CD4-positive, alpha-beta T cell treated with Interleukin-12 subunit alpha and Interleukin-12 subunit beta, for 1 hour (primary cell): ENCODE measurements at places on chromosomes 2 and 18.

GRCh38 chr2:33791625-33792024 is 192.5 kb upstream of the FAM98A start:
- no peak for DNase-seq

GRCh38 chr18:55500316-55501086 is 87.5 kb downstream of the TCF4 start:
- DNase-seq = no peak

- DNase-seq = no peak
Observed at GRCh38 chr18:79484661-79485621, 89.2 kb downstream of the NFATC1 start.

DNA sequence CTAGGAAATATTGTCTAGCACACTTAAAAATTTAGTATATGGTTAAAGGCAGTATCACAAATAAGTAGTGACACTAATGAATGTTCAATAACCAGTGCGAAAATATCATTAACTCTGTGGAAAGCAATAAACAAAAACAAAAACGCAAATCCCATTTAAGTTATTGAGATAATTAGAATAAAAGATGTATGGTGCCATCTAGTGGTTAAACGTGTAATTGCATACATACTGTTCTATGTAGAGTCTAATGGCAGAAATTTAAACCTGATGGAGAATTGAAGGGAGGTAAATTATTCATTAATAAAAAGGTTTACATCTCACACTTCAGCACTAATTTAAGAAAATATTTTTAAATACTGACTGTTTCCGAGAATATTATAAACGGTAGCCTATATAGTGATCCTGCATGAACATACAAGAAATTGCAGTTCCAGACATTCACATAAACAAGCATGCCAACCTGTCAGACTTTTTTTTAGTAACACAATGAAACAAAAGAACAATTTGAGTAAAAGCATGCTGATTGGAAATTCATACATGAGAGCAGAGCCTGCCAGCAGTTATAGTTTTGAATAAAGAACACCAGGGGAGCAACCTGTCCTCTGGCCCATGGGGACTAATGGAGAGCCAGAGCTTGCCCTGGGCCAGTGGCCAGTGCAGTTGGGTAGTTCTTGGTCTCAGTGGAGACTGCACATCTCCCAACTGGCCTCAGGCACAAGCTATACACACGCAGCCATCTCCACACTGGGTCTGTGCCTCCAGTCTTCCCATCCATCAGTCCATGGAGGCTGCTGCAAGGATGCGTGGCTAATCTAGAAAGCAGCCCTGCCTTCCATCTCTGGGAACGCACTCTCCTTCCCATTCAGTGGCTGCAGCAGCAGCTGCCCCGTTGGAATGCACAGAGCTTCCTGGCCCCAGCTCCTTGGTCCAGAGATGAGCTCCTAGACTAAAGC is 28.0 kb downstream of the GCG start:
- DNase-seq = peak; percentile 75

GRCh38 chr2:49687918-49688317 is 533.6 kb upstream of the FSHR start:
- DNase-seq = no peak

- DNase-seq = no peak
Observed at GRCh38 chr2:109352898-109353689, 224.1 kb downstream of the SH3RF3 start.

DNA sequence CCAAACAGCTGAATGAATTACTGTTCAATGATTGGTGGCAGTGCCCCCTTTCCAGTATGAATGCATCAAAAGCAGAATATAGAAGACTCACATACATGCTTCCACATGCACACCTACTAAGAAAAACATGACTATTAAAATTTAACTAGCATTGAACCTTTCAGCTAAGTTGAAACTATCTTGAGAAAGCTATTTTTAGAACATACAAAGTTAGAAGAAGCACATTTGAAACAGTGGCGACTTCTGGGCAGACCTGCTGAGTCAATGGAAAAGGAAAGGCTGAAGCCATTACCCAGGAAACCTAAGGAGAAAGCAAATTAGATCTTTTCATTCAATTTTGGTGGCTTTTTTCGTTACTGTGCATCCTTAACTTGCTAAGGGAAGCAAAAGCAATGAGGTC is 55.9 kb downstream of the PLA2R1 start:
- no peak for DNase-seq

- no peak for DNase-seq
Observed at GRCh38 chr18:78582898-78583738, 396.5 kb upstream of the SALL3 start.

- DNase-seq = no peak
Observed at GRCh38 chr18:64882896-64883295, 734.0 kb upstream of the LINC00305 start.

- no peak for DNase-seq
Observed at GRCh38 chr2:131039101-131039440, 54.2 kb downstream of the FAM168B start.

DNA sequence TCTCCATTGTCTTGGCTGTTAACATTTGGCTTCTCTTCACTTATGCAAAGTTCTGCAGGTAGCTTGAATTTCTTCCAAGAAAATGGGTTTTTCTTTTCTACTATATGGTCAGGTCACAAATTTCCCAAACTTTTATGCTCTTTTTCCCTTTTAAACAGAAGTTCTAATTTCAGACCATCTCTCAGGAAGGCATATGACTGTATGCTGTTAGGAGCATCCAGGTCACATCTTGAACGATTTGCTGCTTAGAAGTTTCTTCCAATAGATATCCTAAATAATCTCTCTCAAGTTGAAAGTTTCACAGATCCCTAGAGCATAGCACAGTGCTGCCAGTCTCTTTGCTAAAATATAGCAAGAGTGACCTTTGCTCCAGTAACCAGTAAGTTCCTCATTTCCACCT is 932.5 kb downstream of the DPP10 start:
- no peak for DNase-seq

GRCh38 chr2:44001716-44002115 is 5.9 kb upstream of the LRPPRC start:
- no peak for DNase-seq

- DNase-seq = no peak
Observed at GRCh38 chr18:61653823-61654551, 238.8 kb downstream of the RNF152 start.

DNA sequence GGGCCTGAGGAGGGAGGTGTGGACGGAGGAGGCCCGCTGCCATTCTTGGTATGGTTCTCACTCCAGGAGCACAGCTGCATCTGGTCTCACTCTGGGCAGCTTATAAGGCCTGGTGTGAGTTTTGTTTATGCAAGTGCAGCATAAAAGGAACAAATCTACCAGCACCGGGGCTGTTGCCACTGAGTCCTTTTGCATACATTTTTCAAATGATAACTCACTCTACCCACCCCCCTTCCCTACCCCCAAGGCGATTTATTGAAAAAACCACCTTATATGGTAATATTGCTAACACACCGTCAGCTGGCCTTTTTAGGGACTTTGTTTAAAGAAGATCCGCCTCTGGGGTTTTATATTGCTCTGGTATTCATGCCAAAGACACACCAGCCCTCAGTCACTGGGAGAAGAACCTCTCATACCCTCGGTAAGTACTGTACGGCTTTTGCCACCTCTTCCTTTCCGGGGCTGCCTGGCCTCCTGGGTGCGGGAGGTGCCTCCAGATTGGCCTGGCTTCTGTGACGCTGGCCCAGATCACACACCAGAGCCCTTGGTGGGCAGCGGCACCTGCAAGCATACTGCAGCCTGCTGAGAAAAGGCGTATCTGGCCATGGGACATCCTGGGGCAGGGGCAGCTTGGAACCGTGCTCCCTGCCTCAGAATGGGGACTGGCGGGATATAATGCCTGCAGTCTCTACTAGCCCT is at the start of gene ACTG2:
TSS of gene ACTG2 (plus strand) at position 378 of the 699 bp plus-strand sequence. CDS start 8,304 bp downstream, outside the sequence.
- DNase-seq = no peak

DNA sequence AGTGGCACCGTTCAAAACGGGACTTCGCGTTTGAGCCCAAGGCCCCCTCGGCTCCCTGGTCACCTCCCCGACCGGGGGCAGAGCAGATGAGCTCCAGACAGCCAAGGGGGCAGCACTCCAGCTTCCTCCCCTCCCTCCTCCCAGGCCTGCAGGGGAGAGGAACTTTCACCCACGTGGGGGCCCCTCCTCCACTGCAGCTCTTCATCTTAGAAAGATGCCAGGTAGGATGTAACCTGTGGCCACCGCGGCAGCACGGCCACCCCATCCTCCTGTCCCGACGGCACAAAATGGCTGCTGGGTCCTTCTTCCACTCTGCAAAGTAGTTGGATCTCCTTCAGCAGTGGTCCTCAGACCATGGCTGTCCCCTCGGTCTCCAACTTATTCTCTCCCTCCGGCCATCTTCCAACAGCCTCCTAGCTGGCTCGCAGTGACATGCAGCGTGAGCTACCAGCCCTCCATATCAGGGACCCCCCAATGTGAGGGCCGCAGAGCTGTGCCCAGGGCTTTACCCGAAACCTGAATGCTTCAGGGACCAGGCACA is 94.5 kb upstream of the ID2 start:
- no peak for DNase-seq

DNA sequence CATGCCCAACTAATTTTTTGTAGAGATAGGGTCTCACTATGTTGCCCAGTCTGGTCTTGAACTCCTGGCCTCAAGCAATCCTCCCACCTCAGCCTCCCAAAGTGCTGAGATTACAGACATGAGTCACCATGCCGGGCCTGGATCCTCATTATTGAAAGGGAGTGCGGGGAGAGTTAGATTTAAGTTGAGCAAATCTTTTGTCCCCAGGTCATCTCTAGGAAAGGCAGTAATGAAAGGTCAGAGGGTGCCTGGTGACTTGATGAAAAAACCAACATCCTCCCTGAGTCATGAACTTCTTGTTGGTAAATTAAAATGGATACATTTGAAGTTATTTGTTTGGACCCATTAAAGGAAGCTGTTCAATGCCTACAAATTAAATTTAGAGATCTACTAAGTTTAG is 25.1 kb downstream of the STAT4 start:
- DNase-seq = no peak

DNA sequence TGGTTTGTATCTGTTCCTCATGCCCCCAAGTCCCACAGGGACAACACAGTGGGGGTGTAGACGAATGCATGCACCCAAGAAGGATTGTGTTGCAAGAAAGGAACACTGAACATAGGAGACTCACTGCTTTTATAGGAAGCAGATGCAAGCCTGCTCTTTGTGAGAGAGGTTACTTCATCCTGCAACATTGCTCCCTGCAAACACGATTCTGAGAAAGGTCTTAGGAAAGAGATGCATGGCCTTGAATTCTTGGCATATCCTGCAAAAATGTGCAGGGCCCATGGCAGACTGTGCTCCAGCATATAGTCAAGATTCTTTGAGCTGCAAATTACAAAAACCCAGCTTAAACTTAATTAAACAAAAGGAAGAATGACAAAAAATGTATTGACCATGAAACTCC is 312.2 kb upstream of the MGAT5 start:
- no peak for DNase-seq

- DNase-seq = no peak
Observed at GRCh38 chr2:173654896-173655265, 300.2 kb downstream of the CDCA7 start.

GRCh38 chr2:120880381-120880780 is 144.7 kb downstream of the GLI2 start:
- no peak for DNase-seq

- no peak for DNase-seq
Observed at GRCh38 chr18:50816419-50817166, 3.2 kb downstream of the MRO start.

GRCh38 chr2:12126318-12126717 is 379.9 kb downstream of the LPIN1 start:
- no peak for DNase-seq

DNA sequence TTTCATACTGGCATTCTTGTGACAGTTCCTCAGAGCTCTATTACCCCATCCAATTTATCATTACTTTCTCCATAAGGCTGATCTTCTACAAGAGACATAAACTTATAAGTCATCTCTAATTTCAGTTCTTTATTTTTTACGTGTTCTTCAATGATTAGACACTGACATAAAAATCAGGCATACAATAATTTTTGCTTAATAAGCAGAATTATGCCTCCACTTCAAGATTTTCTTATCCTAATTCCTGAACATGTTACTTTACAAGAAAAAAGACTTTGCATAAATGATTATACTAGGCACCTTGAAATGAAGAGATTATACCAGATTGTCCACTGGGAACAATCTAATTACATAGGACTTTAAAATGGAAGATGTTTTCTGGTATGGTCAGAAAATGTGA is 1304.5 kb upstream of the SLC39A10 start:
- no peak for DNase-seq

DNA sequence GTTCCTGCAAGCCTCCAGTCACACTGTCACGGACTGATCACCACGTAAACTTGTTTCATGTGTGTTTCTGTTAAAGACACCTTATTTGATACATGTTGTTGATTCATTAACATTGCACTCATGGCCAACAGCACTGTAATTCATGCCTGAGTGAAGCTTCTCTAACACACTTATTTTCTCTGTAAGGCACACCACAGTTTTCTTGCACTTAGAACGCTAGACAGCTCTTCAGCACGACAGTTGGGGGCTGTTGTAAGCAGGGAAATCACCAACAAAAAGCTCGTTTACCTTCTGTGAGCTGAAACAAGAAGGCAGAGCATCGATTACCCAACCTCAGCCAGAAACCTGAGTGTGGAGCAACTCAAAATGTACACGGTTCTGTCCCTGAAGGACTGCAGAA is 28.1 kb downstream of the TNFRSF11A start:
- DNase-seq = no peak

DNA sequence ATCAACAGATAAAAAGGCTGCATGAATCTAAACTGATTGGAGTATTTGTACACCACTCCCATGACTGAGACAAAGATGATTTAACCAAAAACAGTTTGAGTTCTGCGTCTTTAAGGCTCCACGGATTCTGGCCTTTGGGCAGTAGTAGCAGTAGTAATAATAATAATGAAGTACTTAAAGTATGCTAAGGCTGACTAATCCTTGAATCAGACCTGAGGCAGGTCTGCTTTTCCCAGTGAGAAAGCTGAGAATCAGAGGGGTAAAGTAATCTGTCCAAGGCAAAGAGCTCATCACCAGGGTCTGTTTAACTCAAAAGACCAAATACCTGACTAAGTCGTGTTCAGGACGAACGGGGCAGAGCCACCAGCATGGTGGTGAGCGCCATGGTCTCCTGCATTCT is 61.4 kb downstream of the ID2 start:
- DNase-seq = no peak

- no peak for DNase-seq
Observed at GRCh38 chr2:119393971-119394748, 27.4 kb downstream of the DBI start.

DNA sequence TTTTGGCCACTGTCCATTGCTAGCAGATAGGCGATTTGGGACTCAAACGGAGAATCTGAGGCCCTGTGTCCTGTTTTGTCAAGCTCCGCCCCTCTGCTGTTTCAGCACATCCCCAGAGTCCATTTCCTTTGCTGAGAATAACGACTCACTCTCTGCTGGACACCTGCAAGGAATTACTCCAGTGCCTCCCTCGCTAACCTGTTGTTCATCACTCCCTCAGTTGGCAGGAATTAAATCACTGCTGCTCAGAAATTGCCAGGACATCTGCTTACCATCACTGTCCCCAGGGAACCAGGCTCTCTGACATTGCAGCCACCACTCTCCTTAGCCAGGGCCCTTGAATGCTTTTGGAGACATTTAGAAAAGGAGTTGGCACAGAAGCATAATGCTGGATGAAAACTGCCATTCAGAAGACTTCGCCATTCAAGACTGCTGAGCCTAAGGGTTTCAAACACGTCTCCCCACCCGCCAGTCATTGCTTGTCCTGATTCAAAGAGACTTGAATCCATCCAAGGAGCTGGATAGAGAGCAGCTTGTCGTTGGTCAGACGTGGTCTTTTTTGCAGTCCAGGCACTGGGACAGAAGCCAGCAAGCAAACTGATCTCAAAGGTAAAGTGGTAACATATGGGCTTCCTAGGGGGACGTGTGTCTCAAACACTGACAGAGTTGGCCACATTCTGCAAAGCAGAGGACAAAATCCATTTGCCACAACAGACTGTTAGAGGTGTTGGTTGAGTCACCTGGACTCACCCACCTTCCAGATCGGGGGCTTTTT is 155.3 kb downstream of the UXS1 start:
- no peak for DNase-seq
